ENCODE measurements at places on chromosomes 4 and X.

GRCh38 chrX:155070975-155071693, at the start of the genes BRCC3, CMC4 and MTCP1:
TSS of gene BRCC3 (plus strand) at chrX:155071508. CDS start at chrX:155071528, 20 bp downstream.
TSS of gene CMC4 (minus strand) at chrX:155071136. CDS start at chrX:155064023, 7,113 bp downstream.
TSS of gene MTCP1 (minus strand) at chrX:155071136. CDS start at chrX:155066010, 5,126 bp downstream.
- DNase-seq, result peak; percentile 82

DNA sequence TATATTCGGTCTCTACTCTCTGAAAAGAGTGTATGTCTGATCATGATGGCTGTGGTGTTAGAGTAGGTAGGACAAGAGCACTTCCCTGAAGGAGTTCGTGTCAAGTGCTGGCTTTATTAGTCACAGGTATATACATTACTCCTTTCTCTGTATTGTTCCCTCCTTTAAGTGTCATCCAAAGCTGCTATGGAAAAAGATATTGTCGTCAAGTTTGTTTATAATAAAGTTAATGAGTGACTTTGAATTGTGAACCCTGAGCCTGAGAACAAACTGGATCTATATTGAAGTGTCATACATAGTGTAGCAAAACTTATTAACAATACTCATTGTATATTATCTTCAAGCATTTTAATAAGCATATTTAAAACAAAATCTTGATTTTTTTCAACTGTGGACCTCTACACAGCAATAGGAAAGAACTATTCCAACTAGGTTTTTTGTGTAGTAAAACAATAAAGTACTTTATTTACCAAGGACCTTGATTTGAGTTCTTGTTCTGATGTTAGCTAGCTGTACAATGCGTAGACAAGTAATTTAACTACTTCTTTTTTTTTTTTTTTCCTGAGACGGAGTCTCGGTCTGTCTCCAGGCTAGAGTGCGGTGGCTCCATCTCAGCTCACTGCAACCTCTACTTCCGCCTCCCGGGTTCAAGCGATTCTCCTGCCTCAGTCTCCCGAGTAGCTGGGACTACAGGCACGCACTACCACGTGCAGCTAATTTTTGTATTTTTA, 177.7 kb downstream of the RAPGEF2 start:
- no peak for DNase-seq

DNA sequence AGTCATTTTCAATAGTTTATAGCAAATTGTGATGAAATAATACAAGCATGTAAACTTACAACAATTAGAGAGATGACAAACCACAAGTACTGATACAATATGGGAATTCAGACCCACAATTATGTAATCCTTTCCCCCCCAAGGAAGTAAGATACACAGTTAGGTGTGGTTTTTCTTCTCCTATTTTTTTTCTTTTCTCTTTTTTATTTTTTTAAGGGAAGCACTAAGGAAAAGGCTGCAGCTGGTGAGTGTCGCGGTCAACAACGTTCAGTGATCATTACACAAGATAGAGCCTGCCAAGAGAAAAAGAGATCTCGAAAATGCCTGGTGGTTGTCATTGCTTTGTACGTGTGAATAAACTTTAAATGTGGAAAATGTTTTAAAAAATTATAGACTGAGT, 9.8 kb downstream of the NDNF start:
- no peak for DNase-seq

GRCh38 chr4:104870495-104871233, 276.0 kb upstream of the TET2 start:
- no peak for DNase-seq
